ENCODE measurements at places on chromosomes 12 and 14.

DNA sequence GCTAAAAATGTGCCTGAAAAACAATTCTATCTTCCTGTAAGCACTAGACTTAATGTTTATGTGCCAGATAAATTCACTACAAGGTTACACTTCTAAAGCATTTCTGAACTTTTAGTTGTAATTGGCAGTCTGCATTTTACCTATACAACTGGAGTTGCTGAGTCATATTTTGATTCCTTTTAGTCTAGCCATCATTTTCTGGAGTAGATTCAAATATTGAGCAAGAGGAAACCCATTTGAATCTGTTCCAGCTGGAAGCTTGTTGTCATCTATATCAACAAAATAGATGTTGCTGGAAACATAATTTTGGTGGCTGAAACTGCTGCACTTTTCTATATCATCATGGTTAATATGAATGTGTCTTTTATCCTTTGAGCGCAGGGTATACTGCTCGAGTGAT, 122.2 kb upstream of the CCDC175 start:
- no peak for DNase-seq

DNA sequence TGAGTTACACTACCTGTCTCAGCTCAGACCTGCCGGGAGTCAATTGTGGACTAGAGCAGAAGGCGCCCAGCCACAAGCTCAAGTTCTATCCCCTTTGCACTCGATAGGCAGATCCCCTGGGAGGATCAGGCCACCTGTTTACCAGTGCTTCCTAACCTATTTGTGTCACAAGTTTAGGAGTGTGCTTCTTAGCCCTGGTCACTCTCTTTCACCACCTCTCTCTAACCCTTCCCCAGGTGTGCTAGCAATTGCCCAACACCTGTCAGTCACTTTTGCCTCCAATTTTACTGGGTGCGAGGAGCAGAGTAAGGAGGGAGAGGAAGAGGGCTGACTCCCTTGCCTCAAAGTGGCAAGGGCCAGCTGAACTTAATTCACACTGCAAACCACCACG, 745 bp upstream of the NAA30 start:
- peak; percentile 42 for DNase-seq

DNA sequence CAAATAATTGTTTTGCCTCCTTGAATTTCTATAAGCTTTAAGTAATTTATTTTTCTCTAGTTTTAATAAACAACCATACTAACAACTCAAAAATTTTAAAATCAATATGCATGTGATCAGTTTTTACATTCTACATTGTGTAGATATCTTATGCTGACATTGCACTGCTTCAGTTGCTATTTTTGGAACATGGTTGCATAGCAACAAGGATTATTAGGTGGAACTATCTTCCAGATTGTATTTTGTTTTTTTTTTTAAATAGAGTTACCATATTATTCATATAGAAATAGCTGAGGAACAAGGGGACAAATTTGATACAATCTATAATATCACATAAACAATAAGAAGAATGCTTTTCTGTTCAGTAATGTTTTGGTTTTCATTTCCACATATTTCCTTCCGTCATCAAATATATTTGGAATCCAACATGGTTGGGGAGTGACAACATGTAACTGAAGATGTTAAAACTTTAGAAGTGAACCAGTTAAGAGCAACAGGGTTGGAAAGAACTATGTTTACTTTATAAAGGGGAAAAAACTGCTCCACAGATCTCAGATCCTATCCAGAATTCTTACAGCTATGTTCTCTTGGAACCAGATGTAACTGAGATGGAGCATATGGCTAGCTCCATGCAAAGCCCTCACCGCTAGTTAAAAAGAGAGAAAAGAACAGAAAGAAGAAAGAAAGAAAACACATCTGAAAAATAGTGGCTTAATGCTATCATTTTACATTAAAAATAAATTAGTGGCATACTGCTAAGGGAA, 235.5 kb downstream of the NELL2 start:
- no peak for DNase-seq

- DNase-seq, result peak; percentile 44
Observed at GRCh38 chr14:32683679-32684078, 255.0 kb upstream of the NPAS3 start.

DNA sequence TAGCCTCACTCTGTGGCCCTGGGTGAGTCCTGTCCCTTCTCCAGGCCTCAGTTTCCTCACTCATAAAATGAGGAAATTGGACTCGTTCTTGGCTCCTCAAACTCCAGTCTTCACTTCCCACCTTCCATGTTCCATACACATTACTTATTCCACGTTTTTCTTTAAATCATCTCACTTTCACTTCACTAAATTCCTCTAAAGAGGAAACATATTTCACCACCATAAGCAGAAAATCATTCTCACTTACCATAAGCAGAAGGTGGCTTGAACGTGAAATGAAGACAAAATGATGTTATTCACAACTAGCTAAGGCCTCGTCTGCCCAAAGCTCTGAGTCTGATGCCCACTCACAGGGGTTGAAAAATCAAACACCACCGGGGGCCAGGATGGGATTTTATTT, 278.3 kb downstream of the ADGRD1 start:
- no peak for DNase-seq

GRCh38 chr12:54000116-54001114, at the start of gene HOXC9:
TSS of gene HOXC9 (plus strand) at chr12:54000161. CDS start at chr12:54000189, 28 bp downstream.
- DNase-seq, result no peak

GRCh38 chr14:96126339-96126782, 78.3 kb upstream of the BDKRB2 start:
- no peak for DNase-seq

All from RPMI8226 (cell line).